Erythroblast (primary cell): ENCODE measurements at places on chromosomes 7 and 10.

DNA sequence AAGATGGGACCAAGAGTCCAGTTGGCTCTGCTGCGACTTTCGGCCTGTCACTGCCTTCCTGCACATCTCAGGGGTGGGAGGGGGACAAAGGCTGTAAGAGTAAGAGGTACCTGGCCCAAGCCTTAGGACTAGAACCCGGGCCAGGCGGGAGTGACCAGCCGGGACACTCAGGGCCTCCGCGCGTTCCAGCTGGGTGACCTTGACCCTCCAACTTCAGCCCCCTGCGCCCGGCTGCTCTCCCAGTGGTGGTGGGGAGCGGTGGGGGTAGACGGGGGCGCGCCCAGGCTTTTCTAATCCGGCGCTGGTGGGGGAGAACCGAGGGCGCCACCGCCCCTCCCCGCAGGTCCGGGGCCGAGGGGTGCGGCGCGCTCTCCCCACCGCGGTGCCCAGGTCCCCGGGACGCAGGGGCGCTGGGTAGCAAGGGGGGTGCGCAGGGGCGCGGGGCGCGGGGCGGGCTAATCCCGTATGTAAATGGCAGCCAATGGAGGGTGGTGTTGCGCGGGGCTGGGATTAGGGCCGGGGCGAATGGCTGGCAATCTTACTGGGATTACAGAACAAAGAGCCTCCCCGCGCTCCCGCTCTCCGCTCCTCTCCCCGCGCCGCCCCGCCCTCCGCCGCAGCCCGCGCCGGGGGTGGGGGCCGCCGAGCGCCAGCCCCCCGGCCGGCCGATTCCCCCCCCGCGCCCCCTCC, at the start of gene GTF2IRD1:
GTF2IRD1 (plus strand) TSS at position 585 of the 690 bp plus-strand sequence. CDS start 54,175 bp downstream, outside the sequence.
- DNase-seq = peak; percentile 6

GRCh38 chr7:26440233-26441001, 148.8 kb downstream of the SNX10 start:
- DNase-seq = no peak

DNA sequence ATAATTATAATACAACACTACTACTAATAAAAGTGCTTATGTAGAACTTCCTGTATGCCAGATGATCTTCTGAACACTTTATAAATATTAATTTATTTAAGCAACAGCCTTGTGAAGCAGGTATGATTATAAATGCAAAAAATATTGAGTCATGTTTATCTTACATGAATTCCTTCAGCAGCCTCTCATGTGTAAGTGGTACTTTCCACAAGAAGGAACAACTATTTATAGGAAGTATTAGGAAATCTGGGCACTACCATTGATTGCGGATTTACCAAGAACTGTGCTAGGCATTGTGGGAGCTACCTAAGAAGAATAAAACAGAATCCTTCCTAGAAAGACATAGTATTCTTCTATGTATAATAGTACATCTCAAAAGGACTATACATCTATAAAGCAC, 10.7 kb upstream of the STEAP4 start:
- no peak for DNase-seq

DNA sequence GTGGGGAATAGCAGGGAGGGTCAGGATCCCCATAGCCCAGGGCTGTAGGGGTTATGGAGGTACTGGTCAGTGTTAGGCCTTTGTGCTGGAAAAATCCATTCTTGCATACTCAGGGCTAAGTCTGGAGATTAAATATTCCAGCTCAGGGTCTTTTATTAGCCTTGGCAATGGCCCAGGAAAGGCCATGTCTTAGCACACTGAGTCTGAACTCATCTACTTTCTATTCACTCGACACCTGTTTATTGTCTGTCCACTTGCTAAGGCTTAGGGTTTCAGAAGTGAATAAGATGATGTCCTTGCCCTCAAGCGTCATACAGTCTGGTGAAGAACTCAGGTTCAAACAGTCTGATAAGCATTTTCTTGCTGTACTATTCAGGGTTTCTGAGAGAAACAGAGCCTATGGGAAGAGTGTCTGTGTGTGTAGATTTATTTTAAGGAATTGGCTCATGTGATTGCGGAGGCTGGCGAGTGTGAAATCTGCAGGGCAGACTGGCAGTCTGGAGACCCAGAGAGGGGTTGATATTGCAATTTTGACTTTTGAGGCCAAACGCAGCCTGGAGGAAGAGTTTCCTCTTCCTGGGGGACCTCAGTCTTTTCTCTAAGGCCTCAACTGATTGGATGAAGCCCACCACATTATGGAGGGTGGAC, 135.8 kb downstream of the RAMP3 start:
- DNase-seq = no peak

DNA sequence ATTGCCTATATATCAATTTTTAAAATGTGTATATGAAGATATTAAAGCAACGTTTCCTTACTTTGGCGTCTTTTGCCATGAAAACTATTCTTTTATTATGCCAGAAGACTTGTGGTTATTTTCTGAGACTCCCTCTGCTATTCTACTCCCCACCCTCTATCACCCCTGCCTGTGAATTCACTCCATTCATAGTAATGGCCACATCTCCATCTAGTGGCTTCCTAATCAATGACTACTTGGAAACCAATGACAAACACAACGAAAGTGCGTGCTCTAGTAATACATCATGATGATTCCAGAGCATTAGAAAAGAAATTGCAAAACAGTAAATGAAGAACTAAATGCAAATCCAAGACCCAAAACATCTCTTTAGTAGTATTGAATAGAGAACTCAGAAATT, 186.7 kb upstream of the HGF start:
- DNase-seq = peak; percentile 56

DNA sequence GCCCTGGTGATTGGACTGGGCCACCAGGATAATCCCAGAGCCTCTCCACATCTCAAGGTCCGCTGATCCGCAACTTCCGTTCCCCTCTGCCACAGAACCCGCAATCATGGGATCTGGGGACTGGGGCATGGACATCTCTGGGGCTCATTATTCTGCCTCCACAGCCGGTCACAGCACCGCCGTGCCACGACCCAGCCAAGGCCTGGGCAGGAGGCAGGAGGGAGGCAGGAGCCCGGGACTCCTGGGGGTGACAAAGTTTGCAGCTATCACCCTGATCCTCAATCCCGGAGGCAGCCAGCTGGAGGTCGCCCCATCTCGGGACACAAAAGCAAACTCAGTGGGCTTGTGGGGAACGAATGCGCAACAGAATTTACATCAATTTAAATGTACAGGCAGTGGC, 42.9 kb upstream of the TNRC18 start:
- DNase-seq = no peak
